ENCODE measurements at places on chromosomes 13 and 19.

- DNase-seq, result no peak
These were observed 27.4 kb upstream of the ZNF536 start for GRCh38 chr19:30344446-30345425.

DNA sequence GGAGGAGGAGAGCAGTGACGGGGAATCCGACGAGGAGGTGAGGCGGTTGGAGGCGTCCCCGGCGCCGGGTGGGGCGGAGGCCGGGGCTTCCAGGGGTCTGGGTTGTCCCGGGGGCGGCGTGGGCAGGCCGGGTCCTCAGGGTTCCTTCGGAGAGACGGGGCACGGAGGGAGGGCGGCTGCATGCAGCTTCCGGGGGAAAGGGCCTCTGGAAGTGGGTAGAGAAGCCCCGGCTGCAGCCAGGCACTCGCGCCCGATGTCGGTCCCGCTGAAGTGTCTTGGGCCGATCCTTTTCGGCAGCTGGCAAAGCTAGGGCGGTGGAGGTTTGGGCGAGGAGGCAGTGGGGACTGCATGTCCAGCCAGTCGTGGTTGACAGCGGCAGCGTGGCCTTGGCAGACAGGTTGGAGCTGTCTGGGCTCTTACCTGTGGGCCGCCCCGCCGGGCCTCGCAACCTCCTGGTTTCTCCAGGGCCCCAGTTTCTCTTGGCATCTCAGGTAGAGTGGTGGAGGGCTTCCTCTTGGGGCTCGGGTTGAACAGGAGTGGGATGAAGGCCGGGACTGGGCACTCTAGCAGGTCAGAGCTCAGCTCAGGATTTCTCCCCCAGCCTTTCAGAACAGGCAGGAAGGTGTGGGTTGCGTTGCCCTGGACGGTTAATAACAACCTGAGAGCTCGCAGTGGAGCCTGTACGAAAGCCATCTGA lies 690 bp downstream of the KMT2B start:
- no peak for DNase-seq

GRCh38 chr13:19845758-19846157 lies 17.7 kb downstream of the ZMYM5 start:
- DNase-seq, result no peak

DNA sequence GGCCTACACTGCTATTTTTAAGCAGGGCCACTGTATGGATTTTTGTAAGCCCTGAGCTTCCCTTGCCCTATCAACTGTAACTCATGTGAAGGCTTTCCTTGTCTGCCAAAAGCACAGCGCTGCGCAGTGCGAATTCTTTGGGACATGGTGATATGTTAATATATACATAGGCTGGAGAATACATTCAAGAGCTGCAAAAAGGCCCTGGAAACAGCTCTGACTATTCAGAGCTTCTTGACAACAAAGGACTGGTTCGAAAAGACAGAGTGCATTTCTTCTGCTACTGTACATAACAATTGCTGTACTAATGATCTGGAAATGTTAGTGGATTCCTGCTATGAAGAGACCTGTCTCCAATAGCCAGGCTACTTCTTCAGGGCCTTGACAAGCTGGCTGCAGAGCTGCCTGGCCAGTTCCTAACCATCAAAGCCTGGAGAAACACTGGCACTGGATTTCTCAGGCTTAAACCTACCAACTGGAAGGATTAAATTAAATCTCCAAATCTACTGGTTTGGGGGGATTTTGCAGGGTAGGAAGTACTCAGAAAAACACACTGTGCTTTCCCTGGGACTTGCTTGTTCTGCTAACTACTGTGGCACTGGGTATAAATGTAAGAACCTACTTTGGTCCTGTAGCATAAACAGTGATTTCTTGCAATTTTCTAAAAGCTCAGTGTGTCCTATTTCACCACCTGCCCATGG lies 246.9 kb downstream of the DNAJC15 start:
- no peak for DNase-seq

- no peak for DNase-seq
These were observed 111.5 kb downstream of the DNAJC15 start for GRCh38 chr13:43134868-43135267.

GRCh38 chr13:106089261-106089980 lies 446.0 kb downstream of the EFNB2 start:
- DNase-seq, result no peak

- no peak for DNase-seq
These were observed 9.2 kb downstream of the KANK3 start for GRCh38 chr19:8333767-8334457.

DNA sequence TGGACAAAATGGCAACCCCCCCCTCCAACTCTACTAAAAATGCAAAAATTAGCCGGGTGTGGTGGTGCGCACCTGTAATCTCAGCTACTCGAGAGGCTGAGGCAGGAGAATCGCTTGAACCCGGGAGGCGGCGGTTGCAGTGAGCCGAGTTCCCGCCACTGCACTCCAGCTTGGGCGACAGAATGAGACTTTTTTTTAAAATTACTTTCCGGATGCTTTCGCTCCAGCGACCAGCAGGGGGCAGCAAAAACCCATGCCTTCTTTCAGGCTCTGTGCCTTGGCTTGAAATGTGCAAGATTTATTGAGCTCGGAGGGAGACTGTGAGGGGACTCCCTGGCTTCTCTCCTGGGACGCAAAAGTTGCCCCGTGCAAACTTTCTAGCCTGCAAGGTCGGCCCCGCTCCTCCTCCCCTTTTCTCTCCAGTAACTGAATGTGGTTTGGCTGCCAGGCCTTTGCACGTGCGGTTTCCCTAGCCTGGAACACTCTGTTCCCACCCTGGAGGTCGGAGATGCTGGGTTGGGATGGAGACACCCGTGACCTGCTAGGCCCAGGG lies 61.4 kb upstream of the NFIC start:
- DNase-seq, result peak; percentile 79

DNA sequence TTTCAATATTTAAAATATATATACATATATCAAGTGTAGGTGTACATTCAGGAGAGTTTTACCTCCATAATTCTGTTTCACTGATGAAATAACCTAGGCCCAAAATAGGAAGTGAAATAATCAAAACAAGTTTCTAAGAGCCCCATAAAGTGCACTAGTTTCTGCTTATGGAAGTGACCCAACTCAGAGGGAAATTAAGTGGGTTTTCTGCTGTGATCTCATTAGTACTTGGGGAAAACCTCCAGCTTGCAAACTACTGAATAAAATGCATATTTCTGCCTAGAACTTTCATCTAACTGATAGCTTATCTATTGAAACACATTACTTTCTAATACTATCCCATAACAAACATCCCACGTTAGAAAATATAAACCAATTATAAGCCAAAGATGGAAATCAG lies 45.4 kb upstream of the MIR17HG start:
- no peak for DNase-seq

- DNase-seq, result no peak
These were observed 213.4 kb upstream of the PCDH17 start for GRCh38 chr13:57418067-57418677.

GRCh38 chr13:48976576-48977285 lies 1.0 kb downstream of the FNDC3A start:
- DNase-seq, result peak; percentile 85

GRCh38 chr19:5956728-5957127 lies 21.2 kb downstream of the RANBP3 start:
- no peak for DNase-seq

DNA sequence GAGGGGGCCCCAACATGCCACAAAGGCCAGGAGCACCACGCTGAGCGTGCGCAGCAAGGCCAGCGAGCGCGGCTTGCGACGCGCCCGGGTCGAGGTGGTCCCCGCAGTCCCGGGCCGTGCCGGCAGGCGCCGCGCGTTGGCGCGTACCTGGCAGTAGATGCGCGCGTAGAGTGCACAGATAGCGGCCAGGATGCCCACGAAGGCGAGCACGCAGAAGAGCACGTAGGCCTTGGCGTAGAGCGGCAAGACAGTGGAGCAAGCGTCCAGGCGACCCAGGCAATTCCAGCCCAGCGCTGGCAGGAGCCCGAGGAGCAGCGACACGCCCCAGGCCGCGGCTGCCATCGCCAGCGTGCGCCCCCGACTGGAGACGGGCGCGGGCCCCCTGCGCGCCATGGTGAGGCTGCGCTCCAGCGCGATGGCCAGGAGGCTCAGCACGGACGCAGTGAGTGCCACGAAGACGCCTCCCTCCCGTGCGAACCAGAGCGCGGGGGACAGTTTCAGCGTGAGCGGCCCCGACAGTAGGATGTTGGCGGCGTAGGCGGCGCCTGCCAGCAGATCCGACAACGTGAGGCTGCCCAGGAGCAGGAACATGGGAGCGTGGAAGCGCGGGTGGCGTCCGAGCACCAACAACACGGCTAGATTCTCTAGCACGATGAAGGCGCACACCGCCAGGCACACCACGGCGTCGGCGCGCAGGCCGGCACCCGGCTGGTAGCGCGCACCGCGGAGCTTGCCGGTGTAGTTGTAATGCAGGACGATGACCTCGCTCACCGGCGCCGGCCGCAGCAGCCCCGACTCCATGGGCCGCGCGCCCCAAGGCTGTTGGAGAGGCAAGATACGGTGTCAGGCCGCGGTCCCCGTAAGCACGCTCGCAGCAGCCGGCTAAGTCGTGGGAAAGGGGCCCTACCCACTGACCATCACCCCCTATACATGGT lies 2.8 kb downstream of the S1PR5 start:
- DNase-seq, result peak; percentile 59

DNA sequence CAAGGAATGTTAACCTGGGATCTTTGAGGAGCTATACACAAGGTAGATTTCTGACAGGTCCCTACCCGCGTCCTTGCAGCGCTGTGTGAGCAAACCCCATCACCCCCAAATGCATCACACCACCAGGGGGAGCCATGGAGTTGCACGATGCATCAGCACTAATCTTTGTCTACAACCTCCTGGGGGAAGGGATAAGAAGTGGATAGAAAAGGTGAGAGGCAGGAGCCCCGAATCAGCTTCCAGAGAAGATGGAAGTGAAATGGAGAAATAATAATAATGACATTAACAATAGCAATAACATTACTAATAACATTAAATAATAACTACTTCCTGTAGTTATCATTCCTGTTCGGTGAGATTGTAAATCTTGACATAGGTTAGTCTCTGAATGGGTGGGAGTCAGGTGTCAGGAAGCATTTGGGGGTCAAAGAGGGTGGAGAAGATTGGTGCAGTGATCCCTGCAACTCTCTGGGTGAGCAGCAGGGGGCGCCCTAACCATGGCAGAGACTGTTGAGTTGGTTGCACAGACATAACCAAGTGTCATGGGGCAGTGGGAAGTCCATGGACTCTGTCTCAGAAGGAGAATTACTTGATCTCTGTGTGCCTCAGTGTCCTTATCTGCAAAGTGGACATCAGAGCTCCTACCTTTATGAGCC lies 16.5 kb downstream of the SIGLEC7 start:
- DNase-seq, result peak; percentile 74

DNA sequence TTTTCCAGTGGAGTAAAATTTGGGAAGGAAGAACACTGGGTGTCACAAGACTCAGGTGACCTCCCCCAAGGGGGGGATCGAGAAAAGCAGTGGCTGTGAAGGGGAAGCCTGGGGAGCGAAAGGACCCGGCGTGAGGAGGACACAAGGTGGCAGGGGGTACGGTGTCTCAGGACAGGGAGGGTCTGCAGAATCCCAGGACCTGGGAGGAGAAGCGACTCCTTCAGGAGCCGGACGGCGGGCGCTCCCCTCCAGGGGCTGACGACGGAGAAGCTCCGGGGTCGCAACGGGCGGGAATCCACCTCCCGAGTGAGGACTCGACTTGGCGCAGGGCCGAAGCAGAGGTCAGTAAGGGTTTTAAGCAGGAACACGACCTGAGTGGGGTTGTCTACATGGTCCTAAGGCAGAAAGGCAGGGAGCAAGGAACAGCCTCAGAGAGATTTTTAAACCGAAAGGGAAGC lies 529 bp downstream of the ZNF836 start:
- DNase-seq, result no peak

- DNase-seq, result no peak
These were observed 2.2 kb upstream of the SPRYD7 start for GRCh38 chr13:49938314-49938713.

DNA sequence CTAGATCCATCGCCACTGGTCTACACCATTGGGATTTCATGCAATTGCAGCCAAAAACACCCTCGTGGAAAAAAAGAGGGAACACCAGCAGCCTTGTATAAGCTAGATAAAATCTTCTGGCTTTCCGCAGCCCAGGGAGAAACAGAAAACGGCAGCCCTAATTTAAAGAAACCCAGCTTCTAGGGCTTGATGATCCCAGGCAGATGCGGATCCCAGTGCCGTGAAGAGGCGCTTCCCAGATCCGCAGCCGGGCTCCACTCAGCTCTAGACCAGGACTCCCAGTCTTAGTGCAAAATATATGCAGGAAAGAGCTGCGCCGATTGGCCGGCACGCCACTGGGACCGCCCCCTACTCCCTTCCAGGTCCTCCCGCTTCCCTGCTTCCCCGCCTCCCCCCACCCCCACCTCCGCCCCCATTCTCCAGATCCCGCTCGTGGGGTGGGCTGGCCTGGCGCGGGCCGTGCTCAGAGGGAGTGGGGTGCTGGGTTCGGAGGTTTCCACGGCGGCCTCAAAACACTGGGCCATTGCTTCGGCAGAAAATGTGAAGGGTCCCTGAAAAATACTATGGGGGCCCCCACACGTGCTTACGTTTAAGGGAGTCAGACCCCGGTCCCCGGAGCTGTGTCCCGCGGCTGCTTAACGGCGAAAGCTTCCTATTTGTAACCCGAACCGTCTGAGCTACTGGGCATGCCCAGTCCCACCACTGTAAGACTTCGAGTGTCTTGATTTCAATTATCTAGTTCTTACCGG lies 63.1 kb downstream of the SERP2 start:
- DNase-seq, result peak; percentile 39
